ENCODE measurements at places on chromosomes 7 and 10.

DNA sequence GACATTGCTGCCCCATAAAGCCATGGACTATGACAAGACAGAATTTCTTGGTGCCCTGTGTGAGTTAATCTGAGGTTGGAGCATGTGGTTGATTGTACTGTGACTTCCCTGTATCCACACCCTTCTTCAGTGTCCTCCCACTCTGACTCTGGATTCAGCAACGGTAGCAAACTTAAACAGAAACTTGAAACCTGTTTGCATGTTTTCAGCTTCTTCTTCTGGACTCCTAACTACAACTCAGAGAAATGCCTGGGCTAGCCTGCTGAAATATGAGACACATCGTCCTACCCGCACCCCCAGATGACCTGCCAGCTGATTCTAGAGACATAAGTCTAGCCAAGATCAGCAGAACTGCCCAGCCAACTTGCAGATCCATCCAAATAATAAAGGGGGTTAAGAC, 78.4 kb downstream of the IPMK start:
- no peak for DNase-seq

GRCh38 chr7:139630643-139631519, 107.4 kb downstream of the CLEC2L start:
- no peak for DNase-seq

DNA sequence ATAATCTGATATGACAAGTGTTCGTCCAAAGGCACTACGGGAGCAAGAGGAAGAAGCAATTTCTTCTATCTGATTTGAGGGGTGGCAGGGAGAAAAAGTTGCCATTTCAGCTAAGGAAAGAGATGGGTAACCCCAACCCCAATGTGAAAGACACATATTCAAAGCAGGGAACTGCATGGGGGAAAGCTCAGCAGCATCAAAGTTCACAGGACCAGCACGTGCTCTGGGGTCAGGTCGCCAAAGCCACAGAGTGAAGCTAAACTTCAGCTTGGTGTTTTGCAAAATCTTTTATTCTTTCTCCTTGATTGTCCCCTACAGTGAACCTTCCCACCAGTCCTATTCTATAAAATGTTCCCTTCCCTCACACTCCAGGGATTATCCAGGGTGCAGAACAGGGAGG, 112.8 kb upstream of the PPP2R2D start:
- no peak for DNase-seq

GRCh38 chr7:67463983-67464382, 467.4 kb downstream of the TYW1 start:
- no peak for DNase-seq

GRCh38 chr7:20412032-20412431, 81.3 kb downstream of the ITGB8 start:
- no peak for DNase-seq

DNA sequence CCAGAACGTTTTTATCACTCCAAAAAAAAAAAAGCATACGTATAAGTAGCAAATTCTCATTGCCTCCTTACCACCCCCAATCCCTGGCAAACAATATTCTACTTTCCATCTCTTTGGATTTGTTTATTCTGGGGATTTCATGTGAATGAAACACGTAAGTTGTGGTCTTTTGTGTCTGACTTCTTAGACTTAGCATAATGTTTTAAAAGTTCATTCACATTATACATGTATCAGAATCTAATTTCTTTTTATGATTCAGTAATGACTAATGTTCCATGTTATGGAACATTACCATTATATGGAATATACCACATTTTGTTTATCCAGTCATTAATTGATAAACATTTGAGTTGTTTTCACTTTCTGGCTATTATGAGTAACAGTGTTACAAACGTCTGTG, 12.5 kb upstream of the KLHL7 start:
- no peak for DNase-seq

- no peak for DNase-seq
Observed at GRCh38 chr10:110762109-110762848, 109.4 kb upstream of the PDCD4 start.

- DNase-seq = no peak
Observed at GRCh38 chr7:152081088-152081487, 55.6 kb downstream of the GALNT11 start.

GRCh38 chr10:116973946-116974455, 31.0 kb downstream of the SHTN1 start:
- no peak for DNase-seq

DNA sequence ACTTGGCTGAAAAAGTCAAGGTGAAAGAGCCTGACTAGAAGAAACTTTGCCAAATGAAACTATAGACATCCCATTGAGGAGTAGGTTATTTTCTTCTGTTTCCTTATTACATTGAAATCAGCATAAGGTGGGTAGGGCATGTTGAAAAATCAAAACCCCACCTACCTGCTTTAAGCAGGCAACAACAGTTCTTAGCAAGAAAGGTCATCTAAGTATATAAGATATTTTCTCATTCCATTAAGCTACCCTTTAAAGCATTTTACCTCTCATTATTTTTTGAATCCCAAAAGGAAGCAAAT, 30.8 kb downstream of the ACADSB start:
- no peak for DNase-seq

- no peak for DNase-seq
Observed at GRCh38 chr10:51789903-51790302, 90.5 kb upstream of the CSTF2T start.
